ENCODE measurements at places on chromosomes 2 and 18. TPM values are rescaled to one million over a fixed set of nuclear protein-coding genes. Genes with fewer than 3 reads are reported as not detected.

The CRIM1 gene
- 129 TPM for total RNA-seq

The MAL gene
- not detected for total RNA-seq

The EMILIN1 gene
- total RNA-seq: 88.5 TPM

The PDCD1 gene
- not detected for total RNA-seq

The NCKAP5 gene
- 4.9 TPM for total RNA-seq

The DSG4 gene
- total RNA-seq: not detected

The GPC1 gene
- total RNA-seq: 20.5 TPM
